ENCODE measurements at places on chromosomes 7 and 10.

DNA sequence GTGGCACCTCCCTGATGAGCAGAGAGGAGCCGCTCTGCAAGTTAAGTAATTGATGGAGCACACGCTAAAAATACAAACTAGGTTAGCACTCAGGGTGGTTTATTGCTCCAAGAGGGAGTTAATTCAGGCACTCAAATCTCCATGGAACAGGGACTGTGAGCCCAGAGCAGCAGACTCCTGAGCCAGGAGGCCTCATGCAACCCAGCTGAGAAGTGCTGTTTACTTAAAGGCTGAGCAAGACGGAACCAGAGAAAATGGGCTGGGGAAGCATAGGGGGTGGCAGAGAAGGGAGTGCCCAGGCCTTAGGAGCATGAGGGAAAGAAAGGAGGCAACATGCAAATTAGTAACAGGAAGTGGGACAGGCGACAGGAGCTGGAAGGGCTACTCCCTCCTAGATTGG is 174.1 kb downstream of the KCNMA1 start:
- DNase-seq, result no peak

DNA sequence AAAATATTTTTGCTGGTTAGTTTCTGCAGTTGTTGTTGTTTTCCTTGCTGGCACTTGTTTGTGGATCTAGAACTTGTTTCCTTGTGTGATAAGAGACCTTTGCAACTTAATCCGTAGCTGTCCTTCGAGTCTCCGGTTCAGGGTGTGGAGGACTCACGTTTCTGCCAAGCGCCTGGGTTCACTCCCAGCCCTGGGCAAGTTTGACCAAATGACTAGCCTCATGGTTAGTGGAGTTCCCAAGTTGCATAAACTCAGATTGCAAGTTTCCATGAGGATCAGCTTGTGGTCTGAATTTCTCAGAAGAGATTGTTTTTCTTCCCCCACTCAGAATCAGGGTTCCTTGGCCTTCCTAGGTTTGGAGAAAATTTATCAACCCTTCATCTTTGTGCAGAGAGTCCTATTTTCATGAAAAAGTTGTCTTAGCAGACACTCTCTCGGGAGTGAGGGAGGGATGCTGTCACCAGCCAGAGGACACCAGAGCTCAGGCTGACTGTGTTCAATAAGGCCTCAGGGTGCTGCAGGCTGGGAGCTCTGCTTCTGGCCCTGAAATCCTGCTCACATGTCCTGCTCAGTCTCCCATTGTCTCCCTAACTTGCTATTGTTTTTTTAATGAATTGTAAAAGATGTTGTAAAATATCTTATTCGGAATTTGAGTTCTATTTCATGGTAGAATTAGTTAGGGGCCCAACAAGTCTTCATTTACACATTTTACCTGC is 377.7 kb upstream of the KLF6 start:
- DNase-seq, result no peak

- DNase-seq, result no peak
Observed at GRCh38 chr7:6615723-6616555, 529 bp downstream of the ZNF853 start.

DNA sequence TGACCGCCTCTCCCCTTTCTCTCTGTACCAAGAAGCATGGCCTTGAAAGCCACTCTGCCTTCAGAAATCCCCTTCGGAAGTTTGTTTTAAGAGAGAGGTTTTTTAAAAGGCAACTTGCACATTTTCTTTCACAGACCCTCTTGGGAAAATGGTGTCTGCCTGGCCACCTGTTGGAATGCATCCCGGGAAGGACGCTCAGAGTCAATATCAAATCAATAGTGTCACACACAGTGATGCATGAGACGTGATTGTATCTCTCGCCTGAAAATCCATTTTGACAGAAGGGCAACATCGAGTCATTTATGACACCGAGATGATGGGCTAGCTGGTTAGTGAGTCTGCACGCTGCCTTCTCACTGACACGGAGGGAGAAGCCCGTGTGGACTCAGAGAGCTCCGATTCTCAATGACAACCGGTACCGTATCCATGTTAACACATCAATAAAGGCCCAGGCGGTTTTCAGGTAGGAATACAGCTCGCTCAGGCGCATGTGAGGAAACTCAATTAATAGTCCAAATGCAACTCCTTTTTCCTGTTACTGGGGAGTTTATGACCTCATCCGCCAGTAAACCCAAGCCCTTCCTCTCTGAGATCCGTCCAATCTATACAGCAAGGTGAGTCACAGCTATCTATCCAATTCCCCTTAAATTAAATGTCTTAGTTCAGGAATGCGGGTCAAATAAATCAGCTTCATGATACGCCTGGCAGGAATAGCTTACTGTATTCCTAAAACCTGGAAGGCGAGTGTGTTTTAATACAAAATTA is 621.5 kb upstream of the MKI67 start:
- no peak for DNase-seq

DNA sequence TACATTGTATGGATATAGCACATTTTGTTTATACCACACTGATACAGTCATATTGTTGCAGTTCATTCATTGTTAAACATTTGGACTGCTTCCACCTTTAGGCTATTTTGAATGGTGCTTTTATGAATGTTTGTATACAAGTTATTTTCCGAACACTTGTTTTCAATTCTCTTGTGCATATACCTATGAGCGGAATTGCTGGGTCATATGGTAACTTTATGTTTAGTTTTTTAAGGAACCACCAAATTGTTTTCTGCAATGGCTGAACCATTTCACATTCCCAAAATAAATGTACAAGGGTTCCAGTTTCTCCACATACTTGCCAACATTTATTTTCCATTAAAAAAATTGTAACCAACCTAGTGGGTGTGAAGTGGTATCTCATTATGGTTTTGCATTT is 4.0 kb upstream of the EXOC4 start:
- no peak for DNase-seq

DNA sequence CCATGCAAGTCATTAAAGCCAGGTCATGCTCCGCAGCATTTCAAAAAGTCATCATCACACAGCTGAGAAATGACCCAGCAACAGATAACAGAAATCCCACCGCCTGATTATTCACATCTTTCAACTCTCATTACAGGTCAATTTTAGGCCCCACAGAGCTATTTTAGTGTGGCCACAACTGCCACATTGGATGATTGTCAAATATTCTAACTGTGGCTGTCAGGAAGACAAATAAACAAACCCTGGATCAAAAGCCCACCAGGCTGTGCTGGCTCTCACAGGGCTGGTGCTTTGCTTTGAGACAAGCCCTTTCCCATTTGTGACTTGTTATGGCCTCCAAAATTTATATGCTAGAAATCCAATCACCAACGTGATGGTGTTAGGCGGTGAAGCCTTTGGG is 117.6 kb upstream of the CDC14C start:
- no peak for DNase-seq

DNA sequence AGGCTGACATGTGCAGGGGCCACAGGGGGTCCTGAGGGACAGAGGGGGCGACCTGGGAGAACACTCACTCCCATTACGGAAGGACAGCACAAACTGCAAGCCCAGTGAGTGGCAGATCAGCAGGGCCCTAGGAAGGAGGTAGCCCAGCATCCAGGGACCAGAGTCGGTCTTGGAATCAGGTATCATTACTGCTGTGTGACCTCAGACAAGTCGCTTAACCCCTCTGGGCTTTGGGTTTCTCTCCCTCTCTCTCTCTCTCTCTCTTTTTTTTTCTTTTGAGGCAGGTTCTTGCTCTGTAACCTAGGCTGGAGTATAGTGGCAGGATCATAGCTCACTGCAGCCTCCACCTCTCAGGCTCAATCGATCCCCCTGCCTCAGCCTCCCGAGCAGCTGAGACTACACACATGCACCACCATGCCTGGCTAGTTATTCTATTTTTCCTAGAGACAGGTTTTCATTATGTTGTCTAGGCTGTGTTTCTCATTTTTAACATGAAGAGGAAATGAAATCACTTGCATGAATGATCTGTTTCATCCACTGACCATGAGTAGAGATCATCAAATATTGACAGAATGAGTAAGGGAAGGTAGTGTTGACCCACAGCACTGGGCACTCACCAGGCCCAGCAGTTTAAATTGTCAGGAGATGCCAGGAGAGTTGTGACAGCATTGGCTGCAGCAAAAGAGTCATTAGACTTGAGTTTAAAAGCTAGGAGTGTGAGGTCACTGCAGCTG is 49.4 kb downstream of the BUB3 start:
- no peak for DNase-seq

GRCh38 chr10:62980687-62981086 is 152.4 kb upstream of the NRBF2 start:
- peak; percentile 45 for DNase-seq

DNA sequence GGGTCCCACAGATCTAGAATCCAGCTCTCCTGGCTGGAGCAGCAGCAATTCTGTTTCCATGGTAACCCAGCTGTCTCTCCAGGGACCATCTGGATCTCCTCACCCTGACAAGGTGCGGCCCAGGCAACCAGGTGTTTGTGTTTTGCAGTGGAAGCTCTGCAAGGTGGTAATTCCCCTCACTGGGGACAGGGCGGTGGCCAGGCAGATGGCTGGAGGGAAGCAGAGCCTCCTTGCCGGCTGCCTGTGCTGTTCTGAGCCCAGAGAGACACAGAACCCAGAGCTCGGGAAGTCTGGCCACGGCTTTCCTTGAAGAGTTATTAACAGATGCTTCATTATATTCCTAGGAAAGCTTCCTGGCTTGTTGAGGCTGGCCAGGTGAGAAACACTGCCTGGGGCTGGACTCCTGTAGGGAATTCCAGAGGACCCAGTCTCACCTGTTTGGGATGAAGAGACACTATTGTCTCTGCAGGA is 118.2 kb upstream of the PPIF start:
- DNase-seq, result no peak

DNA sequence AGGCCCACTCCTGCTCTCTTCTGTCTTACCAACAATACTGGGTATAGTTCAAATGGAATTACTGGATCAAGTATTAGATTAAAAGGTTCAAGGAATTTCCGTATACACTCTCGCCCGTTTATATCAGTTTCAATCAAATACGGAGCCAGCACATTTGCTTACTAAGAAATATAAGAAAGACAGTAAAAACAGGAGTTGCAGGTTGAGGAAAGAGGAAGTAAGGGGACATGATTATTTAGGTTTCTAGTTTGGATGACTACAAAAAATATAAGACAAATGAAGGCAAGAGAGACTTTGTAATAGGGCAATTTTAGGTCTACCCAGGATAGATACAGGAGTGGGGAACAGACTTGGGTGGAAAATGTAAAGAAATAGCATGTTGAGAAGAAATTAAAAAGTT is 109.9 kb upstream of the ABI1 start:
- no peak for DNase-seq

GRCh38 chr7:117251687-117252086 is 71.2 kb downstream of the WNT2 start:
- DNase-seq, result no peak

DNA sequence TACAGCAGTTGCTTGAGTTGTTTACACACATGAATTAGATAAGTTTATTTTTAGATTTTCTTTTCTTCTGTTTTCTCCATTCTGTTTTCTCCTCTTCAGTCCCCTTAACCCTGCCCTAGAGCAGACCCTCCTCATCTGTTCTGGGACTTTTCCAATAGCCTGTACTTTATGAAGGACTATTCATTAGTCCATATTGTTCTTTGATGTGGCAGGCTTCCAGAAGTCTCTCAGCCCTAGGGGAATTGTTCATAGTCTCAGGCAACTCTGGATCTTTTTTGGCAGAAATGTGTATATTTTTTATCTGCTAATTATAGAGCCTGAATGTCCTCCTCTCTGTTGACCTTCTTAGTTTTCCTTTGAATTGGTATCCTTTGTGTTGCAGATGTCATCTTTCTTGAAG is 25.4 kb downstream of the KAT6B start:
- no peak for DNase-seq

- DNase-seq, result no peak
Observed at GRCh38 chr10:127740596-127740995, 3.6 kb downstream of the FOXI2 start.

DNA sequence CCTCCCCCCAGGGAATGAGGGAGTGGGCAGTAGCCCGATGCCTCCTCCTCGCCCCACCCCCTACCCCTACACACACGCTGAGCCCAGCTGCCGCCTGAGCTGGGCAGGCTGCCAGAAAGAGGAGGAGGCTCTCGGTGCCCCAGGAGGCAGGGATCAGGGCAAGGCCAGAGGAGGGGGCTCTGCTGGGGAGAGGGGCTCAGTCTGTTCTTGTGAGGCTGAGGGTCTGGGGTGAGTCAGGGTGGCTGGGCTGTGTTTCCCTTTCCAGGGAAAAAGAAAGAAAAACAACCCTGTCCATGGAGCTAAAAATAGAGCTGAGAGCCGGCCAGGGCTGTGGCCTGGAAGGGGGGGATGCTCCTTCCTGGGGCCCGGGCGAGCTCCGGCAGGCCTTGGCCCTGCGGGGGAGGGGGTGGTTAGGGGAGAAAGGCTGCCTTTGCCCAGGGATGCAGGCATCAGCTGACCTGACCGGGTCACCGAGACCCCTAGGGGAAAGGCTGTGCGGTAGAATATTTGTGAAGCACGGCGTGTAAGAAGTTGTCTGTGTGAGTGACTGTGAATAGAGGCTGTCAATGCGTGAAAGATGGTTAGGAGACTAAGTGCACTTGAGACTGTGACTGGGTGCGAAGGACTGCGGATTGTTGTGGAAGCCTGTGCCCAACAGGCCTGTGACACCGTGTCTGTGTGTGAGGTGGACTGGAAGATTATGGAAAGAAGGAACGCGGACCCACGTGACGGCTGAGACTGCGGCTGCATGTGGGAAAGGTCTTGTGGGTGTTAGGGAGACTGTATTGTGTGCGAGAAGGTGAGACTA is 1.2 kb upstream of the LZTS2 start:
- peak; percentile 64 for DNase-seq

GRCh38 chr10:117348236-117348635 is 27.0 kb downstream of the PDZD8 start:
- DNase-seq, result no peak

GRCh38 chr7:111931958-111932357 is 274.2 kb downstream of the DOCK4 start:
- DNase-seq, result no peak

- DNase-seq, result no peak
Observed at GRCh38 chr7:33300131-33300530, 170.8 kb downstream of the BBS9 start.

DNA sequence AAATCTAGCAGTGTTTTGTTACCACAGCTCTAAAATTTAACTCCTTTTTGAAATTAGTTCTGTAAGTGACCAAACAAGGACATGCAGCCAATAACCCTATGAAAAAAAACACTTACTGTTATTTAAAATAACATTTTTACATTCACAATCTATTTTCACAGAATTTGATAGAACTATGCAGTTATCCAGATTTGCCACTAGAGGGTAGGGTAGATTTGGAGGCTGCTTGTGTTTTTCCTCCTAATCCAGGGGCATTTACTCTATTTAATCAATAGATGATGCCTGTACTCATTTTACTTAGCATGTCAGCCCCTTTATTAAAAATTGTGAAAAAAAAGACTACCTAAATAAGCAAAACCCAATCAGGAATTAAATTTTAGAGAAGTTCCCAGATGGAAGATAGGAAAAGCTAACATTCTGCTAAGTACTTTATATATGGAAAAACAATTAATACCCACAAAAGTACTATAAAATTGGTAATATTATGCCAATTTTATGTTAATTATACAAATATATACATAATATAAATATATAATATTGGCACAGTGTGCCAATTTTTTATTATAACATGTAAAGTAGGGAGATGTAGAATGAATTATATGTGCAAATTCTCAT is 18.1 kb upstream of the LIPK start:
- no peak for DNase-seq

Data from stimulated activated CD4-positive, alpha-beta T cell treated with anti-CD3 and anti-CD28 coated beads, Interleukin-4, amount 100 ng/mL, for 24 hours (primary cell).